ENCODE measurements at places on chromosomes 16 and 17.

GRCh38 chr17:62737513-62737912 is 70.6 kb downstream of the MARCHF10 start:
- no peak for DNase-seq

DNA sequence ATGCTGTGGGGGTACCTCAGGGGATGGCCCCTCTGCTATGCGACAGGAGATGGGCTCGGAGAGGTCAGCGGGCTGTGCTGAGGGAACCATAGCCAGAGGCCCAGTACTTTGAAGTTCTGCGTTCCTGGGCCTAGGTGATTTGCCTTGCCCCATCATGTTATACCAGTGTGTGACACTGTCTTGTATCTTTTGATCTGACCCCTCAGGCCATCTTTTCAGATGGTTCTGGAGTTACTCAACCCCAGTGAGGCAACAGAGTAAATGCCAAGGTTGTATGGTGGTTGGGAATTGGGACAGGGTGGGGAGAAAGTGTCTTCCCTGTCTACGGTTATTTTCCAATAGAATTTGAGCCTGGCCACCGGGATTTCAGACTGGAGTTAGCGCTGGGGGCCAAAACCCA is 8.5 kb downstream of the MSI2 start:
- no peak for DNase-seq

DNA sequence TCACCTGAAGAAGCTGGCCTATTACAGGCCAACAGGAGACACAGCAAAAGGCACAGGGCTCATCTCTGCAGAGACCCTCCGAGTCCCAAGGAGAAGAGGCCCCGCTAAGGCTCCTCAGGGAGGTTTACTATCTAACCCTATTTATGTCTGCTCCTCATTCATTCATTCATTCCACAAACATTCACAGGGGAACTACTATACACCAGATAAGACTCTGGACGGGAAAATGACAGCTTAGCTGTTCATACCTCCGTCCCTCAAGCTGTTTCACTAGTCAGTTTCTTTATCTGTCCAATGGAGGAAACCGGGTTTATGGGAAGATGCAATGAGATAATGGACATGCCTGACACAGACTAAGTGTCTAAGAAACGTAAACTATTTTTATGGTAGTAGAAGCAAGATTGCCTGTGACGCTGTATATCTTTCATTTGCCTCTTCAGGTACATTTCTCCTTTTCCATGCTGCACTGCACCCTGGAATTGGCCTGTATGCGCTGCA is 62.1 kb downstream of the SRL start:
- no peak for DNase-seq

- DNase-seq, result no peak
Observed at GRCh38 chr17:36657763-36658490, 56.5 kb downstream of the MRM1 start.

GRCh38 chr16:534135-534534 is 6.6 kb downstream of the CAPN15 start:
- no peak for DNase-seq

GRCh38 chr16:51816929-51817328 is 665.9 kb upstream of the SALL1 start:
- no peak for DNase-seq

DNA sequence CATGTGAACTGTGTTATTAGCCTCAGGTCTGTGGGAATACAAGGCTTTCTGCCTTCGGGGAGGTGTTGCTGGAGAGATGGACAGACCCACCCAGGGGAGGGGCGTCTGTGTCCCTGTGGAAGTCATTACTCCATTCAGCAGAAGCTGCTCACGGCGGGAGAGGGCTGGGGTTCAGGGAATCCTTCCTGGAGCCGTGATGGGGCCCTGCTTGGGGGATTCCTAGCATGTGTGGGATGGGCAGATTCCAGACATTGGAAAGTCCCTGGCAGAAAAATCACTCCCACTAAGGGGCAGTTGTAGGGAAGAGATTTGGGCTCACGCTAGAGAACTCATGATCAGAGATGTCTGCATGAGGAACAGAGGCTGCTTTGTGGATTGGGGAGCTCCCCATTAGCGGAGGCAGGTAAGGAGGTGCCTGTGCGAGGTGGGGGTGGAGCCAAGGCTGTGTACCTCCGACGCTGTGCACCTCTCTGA is 56.3 kb upstream of the IL34 start:
- DNase-seq, result no peak

DNA sequence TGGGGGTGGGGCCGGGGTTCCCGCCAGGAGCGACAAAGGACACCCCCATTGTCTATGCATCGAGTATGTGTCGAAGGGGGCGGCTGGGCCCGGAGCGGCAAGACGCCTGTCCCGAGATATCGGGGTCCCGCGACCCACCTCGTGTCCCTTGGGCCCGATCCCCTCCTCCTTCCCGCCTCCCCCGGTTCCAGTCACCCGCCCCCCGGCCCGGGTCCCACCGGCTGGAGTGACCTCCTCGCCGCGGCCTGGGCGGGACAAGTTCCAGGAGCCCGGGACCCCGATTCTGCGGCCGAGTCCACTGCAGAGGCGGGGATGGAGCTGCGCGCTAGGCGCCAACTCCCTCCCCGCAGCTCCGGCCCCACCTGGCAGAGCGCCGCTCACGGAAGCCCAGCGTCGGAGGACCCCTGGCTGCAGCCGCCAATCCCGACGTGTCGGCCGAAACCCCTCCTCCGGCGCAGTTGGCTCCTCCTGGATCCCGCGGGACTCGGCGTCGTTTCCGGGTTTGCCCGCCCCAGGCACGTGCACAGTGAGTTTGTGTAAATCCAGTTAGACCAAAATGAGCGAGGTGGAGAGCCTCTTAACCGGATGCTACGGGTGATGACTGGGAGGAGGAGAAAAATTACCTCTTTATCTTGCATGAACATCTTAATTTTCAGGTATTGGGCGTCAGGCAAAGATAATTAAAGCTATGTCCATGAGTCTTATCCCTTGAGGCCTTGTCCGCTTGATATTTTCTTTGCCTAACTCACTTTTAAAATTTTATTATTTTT is at the start of gene NMRAL1:
Gene NMRAL1, minus strand, starts transcription at position 434 of the 770 bp plus-strand sequence. CDS start 493 bp downstream, outside the sequence.
- peak; percentile 65 for DNase-seq

DNA sequence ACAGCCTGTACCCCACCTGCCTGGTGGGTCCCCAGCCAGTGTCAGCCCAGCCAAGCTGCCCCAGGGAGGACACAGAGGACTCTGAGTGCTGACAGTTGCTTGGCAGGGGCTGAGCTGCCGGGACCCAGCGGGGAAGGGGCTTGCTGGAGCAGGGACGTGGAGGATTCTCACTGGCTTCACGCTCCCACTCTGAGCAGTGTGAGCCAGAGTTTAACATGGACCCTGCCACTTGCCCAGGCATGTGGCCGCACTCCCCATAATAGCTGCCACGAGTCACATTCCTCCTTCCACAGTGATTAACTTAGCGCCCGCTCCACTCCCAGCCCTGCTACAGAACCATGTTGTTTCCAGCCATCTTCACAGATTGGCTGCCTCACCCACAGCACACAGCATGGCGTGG is 31.2 kb downstream of the SREBF1 start:
- no peak for DNase-seq

DNA sequence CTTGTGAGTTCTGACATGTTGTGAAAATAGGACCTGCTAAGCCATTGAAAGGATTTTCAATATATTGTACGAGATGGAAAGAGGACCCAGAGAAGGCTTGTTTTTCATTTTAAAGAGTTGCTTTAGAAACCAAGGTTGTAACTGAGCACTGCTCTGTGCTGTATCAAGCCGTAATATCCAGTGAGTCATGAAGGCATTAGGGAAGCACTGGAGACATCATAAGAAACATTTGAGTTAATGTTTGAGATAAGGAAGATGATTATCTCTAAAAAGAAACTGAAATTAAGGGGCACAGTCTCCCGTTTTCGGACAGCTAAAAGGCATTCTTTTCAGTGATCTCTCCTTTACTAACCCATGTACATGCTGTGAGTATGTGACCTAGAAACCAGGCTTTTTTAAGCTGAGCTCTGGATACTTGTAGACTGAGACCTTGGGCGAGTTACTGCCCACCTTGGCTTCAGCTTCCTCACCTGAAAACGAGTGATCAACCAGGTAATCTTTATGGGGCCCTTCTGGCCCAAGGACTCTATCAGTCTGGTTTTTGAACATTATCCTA is 149.2 kb upstream of the TBX2 start:
- DNase-seq, result no peak

DNA sequence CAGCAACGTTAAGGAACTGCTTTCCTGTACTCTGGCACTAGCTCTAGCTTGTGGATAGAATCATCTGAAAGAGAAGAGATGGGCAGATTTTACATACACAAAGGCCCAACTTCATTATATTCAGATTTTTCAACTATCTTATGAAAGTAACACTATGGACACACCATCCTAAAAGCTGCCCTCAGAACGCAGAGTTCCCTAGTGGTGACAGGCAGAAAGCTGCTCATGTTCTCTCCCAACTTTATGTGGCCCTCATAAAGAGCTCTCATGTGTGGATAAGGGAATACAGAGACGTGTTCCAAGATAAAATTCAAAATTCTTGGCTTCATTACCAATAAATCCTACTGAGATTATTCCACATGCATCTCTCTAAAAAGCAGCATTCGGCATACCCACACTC is 1.5 kb downstream of the CFAP20 start:
- no peak for DNase-seq

- no peak for DNase-seq
Observed at GRCh38 chr17:58985971-58986370, 120.7 kb downstream of the TRIM37 start.

DNA sequence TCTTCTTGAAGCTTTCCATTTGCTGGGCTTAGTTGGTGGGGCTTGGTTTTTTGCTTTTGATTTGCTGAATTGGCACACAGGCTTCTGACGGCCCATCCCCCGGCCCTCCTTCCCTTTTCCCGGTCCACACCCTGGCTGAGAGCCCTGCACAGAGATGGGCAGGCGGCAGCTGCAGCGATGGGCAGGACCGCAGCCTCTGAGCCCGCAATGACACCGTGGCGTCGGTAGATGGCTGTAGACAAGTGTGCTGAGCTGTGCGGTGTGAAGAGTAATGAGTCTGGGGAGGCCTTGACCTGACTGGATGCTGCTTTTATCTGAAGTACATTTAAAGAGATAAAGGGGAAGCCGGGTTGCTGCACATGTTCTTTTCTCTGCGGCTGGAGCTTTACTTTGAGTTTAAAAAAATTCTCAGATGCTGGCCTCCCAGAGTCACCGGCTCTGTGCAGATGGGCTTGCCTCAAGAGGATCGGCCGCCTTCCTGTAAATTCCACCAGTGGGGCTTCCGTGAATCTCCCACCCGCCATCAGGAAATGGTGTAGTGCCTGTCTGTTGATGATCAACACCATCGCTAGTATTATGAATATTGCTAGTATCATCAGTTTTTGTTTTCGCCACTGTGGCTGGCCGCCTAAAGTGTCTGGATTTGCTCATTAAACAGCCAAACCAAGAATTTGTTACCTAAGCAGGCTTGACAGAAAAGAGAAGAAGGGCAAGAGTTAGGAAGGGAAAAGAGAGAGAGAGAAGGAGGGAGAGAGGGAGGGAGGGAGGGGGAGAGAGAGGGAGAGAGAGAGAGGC is 245.6 kb upstream of the RBFOX1 start:
- no peak for DNase-seq

- no peak for DNase-seq
Observed at GRCh38 chr17:50687200-50688066, 20.3 kb downstream of the ANKRD40 start.

DNA sequence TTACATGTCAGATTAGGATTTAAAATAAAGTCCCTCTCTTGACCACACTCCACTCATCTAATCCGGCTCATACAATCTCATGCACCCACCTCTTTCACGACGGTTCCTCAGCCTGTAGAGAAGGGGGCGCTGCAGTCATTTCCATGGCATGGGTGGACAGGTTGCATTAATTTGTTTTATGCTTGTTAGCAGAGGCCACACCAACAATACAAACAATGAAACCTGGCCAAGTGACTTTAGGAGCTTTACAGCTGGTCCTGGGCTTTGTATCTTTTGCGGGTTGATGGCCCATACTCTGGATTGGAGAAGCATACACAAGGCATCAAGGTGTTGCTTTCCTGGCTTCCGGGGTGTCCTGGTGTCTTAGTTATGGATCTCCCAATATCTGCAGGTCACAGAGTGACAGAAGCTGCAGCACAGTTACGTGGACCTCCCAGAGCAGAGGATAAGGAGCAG is 9.7 kb upstream of the SNF8 start:
- no peak for DNase-seq

- no peak for DNase-seq
Observed at GRCh38 chr16:68468842-68469241, 20.5 kb upstream of the SMPD3 start.

DNA sequence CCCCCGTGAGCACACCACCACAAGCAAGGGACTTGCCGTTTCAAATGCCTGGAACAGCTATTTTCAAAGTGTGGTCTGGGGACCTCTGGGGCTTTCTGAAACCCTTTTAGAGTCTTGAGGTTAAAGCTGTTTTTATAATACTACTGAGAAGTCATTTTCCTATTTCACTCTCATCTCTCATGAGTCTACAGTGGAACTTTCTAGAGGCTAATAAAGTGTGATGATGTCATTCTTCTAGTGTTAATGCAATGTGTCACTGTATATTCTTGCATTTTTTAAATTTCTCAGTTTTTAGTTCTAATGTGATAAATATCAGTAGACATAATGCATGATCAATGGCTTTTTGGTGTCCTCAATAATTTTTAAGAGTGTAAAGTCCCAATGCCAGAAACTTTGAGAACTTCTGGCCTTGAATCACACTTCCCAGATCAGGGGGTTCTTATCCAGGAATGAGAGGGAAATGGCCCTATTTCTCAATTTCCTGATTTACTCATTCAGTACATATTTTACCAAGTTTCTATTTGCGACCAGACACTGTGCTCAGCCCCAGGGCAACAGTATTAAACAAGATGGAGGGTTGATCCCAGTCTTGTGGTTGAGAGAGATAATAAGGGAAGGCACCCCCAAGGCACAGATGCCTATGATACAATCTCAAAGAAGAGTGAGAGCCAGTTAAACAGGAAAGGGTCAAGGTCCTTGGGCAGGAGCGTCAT is 444.0 kb downstream of the HS3ST3B1 start:
- DNase-seq, result no peak

- DNase-seq, result no peak
Observed at GRCh38 chr16:11355862-11356261, 10.6 kb downstream of the RMI2 start.

DNA sequence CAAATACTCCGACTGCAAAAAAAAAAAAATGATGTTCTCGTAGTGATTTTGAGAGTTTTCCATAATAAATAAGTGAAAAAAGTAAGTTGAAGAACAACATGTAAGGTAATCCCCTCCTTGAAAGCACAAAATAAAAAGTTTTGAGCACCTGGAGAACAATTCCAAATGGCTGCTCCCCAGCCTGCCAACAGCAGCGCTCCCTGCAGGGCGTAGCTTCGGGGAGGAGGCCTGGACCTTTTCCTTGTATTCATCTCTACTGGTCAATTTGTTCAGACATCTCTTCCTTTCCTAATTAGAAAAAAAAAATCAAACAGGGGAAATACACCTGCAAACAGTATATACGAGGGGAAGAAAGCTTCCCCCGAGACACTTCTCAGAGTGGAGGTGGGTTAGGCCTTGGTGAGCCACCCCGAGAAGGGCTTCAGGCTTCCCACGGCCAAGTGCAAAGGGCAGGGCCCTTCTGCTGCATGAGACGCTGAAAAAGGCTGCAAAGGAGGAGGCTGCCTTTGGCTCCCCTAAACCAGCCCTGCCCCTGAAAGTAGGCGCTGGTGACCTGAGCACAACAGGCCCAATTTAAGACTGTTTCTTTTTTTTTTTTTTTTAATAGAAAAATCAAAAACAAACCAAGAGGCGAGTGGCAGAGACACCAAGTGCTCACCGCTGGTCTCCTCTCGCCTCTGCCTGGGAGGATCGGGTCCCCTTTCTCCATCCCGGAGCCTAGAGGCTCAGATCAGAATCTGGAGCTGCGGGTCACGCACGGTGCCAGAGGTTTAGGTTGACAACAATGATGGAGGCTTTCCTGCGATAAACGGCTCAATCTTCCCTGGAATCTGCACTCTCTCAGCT is 193.1 kb upstream of the FOXF1 start:
- DNase-seq, result no peak
